Breast epithelium (tissue), 4 donors: ENCODE measurements at places on chromosomes 6 and 20.

DNA sequence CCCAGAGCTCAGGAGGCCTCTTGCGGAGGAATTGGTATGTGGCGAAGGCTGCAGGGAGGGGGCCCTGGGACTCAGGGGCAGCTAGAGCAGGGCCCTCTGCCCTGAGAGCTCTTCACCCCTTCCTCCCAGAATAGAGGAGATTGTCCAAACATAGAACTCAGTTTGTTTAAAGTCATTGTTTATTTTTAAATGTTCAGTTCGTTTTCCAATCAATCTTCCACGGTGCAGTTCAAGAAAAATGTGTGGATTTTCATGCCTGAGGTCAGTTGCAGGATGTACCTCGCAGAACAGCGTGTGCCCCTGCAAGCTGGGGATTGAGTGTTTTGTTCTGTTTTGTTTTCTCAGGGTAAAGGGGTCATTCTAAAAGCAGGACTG, 37.2 kb downstream of the MGME1 start:
- no peak for DNase-seq

- no peak for DNase-seq
Measured at GRCh38 chr6:32589596-32590449, at the start of gene HLA-DRB1. TSS of gene HLA-DRB1 (minus strand) at chr6:32589848. CDS start at chr6:32589742, 106 bp downstream.

DNA sequence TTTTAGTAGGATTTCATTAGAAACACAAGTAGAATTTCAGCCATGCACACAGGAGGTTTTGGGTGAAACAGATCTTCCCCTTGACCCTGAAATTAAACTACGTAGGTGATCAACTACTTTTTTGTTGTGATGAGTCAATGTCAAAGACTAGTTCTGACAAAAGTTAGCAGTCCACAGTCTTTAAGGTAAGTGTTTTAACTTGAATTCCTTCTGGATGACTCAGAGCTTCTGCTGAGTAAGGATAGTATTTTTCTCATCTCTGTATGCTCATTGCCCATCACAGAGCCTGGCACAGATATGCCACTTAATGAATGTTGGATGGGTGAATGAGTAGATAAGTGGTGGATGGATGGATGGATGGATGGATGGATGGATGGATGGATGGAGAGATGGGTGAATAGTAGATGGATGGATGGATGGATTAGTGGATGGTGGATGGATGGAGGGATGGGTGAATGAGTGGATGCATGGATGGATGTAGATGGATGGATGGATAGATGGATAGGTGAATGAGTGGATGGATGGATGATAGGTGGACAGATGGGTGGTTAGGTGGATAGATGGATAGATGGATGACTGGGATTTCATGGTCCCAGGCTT, 165.3 kb downstream of the ZMYND8 start:
- no peak for DNase-seq

GRCh38 chr6:8238773-8239683, 136.7 kb upstream of the EEF1E1 start:
- no peak for DNase-seq

DNA sequence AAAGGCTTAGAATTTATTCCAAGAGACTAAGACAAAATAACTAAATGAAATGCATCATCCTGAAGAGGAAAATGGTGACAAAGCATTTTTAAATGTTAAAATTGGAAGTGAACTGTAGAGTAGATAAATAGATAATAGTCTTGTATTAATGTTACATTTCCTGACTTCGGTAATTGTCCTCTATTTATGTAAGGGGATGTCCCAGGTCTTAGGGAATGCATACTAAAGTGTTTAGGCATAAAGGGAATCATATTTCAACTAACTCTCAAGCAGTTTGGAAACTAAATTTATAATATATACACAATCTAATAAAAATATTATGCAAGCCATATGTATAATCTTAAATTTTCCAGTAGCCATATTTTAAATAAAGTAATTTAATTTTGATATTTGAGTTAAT, 159.3 kb downstream of the WDR27 start:
- DNase-seq = no peak

- DNase-seq = no peak
Measured at GRCh38 chr6:150934380-150934779, 68.9 kb downstream of the MTHFD1L start.

- DNase-seq = no peak
Measured at GRCh38 chr6:3849681-3850450, 693 bp downstream of the FAM50B start.

DNA sequence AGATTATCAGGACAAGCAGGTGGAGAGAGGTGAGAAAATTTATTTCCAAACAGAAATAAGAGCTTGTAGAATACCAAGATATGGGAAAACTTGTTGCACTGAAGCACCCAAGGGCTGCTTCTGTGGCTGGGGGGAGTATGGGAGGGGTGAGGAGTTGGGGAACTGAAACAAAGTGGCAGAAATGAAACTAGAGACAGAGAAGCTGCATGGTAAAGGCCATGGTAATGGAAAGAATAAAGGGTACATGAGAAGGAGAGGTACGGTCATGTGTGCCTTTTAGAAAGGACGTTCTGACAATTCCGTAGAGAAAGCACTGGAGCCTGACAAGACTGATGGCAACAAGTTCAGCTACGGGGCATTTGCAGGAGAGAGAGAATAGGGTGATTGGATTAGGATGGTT, 51.6 kb upstream of the RIN2 start:
- no peak for DNase-seq

- DNase-seq = no peak
Measured at GRCh38 chr6:2731281-2731909, 19.3 kb downstream of the MYLK4 start.

DNA sequence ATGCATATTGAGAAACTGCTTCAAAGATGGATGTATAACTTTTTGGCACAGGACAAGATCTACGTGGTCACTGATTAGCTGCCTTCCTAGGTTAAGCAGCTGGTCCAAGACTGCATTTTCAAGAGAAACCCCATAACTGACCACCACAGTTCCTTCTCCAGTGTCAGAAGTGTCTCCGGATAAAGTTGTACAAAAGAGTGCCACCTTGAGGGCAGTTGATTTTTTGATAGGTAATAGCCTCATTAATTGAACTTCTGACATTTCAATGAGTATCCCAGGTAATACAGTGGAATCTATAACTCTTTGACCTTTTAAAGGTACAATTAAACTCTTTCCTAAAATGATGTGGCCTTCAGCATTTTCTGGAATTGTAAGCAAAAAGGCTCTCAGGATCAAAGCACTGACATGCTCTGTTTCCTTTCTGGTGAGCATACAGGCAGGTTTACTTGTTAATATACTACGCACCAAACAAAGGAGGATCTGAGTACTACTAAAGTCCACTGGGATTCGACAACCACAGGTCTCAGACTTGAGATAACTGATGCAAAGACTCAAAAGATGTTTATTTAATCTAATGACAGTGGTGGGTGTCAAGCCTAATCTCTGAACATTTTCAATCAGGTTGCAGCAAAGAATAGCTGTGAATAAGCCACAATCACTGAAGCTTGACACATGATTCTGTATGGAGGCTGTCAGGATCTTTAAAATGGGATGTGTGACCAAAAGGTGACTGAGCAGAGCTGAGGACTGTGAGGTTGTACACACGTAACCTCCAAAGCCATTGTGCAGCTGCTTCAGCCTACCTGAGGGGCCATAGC, 21.2 kb downstream of the MKKS start:
- DNase-seq = no peak

GRCh38 chr6:157478926-157479325, 97.9 kb downstream of the ZDHHC14 start:
- no peak for DNase-seq

- no peak for DNase-seq
Measured at GRCh38 chr20:60573003-60573680, 614.9 kb downstream of the CDH26 start.

GRCh38 chr6:112005013-112005371, 48.9 kb upstream of the CCN6 start:
- DNase-seq = no peak
